ENCODE measurements at places on chromosomes 1 and 21.

DNA sequence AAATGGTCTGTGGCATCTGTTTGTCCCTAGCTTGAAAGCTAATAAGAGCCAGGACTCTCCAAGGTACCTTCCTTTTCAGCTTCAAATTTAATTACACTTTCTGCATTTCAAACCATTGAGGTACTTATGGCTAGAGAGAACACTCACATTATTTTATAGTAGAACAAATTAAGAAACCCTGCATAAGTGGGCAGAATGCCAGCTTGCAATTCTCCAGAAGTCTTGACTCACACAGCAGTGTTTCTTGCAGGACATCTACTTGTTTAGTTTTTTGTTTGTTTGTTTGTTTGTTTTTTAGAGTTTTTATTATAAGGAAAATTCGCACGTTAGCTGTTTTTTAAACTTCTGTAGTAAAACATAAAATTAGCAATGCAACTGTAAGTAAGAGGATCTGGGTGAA, 397.2 kb downstream of the NEGR1 start:
- no peak for DNase-seq

DNA sequence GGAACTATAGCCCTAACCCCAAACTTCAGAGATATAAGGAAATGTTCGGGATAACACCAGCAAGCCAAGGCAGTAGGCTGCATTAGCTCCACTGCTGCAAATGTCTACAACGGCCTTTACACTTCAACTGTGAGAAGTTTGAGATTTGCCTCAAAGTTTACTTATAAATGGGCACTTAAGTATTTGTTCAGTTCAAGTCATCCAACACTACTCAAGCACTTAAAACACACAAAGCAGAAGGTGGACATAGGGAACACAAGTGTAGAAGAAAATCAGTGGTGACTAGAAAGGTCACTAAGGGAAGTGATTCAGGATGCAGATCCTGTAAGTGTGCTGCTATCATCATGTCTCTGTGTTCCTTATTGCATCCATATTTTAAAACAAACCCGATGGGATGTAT, 220.6 kb downstream of the SLC45A1 start:
- DNase-seq = no peak

DNA sequence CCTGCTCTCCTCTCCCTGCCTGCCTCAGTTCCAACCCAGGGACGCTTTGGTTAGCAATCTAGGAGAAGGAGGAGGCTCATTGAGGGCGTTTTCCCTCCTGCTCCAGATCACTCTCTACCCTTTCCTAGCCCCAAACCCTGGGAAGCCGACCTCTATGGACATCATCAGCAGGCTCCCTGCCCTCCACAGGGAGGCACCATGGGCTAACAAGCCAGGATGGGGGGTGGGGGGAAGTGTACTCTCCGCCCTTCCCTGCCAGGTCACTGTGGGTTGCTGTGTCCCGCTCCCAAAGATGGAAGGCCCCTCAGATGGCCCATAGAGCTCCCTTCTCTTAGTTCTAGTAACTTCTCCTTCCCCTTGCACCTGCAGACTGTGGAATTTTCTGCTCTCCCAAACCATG, 35.7 kb downstream of the KCND3 start:
- DNase-seq = no peak

- no peak for DNase-seq
Observed at GRCh38 chr1:10193288-10193687, 17.1 kb upstream of the KIF1B start.

DNA sequence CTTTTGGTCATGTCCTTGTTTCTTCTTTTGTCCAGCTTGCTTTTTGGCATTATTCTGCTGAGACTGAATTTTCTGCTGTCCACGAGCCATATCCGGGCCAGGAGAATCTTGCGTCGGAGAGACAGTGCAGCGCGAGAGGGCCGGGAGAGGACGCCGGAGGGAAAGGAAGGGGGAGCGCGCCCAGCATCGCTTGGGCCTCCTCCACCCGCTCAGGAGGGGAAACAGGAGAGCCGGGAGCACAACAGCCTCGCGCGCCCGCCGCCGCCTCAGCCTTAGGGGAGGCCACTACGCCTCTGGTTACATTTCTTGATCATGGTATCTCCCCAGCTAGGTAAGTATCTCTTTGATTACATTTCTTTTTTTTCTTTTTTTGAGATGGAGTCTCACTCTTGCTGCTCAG, 7.4 kb upstream of the DEGS1 start:
- DNase-seq = no peak

GRCh38 chr1:51515982-51516648, 3.0 kb downstream of the EPS15 start:
- no peak for DNase-seq

GRCh38 chr1:42231253-42231652, 66.7 kb upstream of the GUCA2A start:
- no peak for DNase-seq

- no peak for DNase-seq
Observed at GRCh38 chr1:44941424-44942324, 44.7 kb downstream of the EIF2B3 start.

- no peak for DNase-seq
Observed at GRCh38 chr1:112063781-112064728, 74.6 kb upstream of the KCND3 start.

DNA sequence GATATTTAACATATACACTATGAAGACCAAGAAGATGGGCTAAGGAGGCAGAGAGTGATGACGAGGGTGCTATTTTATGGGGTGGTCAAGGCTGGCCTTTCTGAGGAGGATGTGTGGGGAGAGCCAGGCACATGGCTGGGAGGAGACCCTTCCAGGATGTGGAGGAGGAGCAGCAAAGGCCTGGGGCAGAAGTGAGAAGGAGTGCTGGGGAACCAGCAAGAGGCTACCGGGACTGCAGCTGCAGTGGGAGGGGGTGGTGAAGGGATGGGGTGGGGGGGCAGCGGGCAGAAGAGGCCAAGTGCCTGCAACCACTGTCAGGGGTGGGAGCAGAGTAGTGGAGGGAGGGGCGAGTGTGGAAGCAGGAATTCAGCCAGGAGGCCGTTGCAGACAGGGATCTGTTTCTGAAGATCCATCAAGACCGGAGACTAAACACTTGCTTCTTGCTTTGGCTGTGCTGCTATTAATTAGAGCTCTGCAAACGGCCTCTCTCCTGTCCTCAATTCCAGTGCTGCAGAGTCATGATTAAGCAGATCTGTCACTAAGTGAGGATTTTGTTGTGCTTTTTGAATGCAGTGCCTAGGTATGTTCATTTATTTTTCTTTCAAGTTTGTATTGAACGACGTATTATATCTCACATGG, 89.9 kb downstream of the IER5 start:
- no peak for DNase-seq

DNA sequence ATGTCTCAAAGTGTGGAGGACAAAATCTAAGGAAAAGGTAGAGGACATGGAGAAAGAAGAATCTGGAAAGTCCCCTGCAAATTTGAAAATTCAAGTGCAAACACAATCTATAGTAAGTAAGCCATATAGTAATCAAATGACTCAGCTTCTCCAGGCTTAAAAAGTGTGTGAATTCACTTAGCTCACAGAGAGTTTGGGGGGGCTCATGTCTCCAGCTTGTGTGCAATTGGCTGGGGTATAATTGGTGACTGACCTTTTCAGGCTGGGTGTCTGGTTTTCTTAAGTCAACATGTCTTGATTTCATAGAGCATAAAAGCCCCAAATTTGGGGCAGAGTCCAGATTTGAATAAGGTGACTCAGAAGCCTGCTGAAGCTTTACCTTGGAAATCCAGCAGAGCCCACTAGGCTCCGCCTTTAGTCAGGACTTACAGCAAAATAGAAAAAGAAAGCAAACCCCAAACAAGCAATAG, 8.6 kb downstream of the CLDN14 start:
- no peak for DNase-seq

DNA sequence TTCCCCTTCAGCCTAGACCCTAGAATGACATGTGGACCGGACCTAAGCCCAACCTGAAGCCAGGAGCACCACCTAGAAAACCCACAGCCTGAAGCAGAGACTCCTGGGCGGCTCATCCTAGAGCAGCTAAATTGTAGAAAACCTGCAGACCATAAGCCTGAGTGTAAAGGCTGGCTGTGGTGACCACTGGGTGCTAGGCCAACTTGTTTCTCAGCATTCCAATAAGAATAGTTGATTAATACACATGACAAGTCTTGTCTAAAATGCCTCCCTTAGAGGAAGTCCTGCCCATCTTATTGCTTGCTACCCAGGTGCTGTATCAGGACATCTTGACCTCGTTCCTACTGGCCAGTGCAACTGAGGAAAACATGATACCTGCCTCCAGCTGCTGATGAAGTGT, 23.3 kb upstream of the CASQ2 start:
- no peak for DNase-seq

- DNase-seq = no peak
Observed at GRCh38 chr21:45509566-45510465, 32.4 kb downstream of the SLC19A1 start.

DNA sequence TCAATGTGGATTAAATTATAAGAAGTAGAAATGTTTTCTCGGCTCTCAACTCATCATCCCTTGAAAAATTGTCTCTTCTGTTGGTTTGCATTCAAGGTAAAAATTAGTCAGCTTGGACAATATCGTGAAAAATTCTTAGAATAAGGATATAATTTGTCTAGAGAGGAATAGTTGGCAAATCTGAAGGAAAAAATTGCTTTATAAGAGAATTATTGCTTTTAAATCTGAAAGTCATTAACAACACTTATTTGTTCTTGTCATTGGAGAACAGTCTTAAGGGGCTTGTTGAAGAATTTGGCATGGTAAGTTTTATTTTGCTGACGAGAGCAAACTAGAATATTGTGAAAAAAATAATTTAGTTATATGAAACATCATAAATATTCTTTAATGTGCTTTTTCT, 26.4 kb downstream of the ANGPTL1 start:
- DNase-seq = no peak

- DNase-seq = no peak
Observed at GRCh38 chr1:173315296-173315695, 108.2 kb upstream of the TNFSF4 start.

DNA sequence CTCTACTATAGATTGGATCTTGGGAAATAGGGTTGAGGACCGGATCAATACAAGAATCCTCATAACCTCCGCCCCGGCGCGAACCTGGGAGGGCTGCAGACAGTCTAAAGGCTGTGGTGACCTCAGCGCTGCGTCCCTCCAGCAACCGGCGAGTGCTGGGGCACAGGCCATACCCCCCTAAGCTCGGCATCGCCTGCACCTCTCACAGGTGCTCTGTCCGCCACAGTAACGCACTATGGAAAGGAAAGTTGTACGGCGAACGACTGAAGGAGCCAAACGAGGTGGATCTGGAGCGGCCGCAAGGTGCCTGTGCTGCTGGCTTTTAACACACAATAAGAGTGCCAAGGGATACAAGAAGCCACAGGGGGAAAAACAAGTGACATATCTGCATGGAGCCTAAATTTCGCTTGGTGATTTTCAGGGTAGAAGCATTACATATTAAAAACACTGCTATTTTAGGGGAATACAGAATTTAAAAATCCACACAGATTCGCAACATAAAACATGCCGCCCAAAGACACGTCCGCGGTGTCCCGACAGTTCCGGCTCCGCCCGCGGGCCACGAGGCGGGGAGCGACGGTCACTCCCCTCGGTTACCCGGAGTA, 1.4 kb upstream of the RBM15 start:
- no peak for DNase-seq

- no peak for DNase-seq
Observed at GRCh38 chr21:41369105-41369919, 7.5 kb downstream of the MX2 start.

GRCh38 chr1:238052496-238053266, 162.0 kb upstream of the ZP4 start:
- DNase-seq = no peak

- no peak for DNase-seq
Observed at GRCh38 chr1:118504221-118504644, 319.2 kb upstream of the SPAG17 start.

- no peak for DNase-seq
Observed at GRCh38 chr1:19640363-19641316, 3.5 kb upstream of the NBL1 start.

DNA sequence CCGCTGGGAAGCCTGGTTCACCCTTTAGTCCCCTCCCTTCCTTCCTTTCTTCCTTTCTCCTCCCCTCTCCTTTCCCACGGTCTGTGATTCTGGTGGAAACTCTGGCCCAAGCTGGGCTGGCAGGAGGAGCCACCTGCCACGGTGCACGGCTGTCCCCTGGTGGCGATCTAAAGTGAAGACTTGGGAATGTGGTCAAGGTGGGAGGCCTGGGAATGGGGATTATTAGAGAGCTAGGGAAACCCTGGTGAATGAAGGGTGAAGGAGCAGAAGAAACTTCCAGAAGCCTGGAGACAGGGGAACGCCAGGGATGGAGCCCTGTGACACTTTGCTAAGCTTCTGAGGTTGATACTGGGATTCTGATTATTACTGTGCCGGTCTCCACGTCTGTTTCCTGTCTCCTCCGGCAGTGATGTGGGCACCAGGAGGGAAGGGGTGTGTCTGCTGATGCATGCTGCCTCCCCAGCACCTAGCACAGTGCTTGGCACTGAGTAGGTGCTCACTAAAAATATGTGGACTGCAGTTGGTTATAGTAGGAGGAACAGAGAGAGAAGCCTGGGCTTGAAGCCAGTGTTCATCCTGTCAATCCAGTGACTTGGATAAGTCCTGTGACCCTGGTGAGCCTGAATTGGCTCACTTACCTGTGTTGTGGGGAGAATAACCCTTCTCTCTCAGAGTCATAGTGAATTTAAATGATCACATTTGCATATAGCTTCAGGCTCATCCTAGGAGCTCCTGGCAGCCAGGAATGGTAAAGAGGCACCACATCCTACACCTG, 71.2 kb upstream of the NBPF3 start:
- no peak for DNase-seq

- no peak for DNase-seq
Observed at GRCh38 chr21:44838039-44838895, 20.4 kb upstream of the SUMO3 start.

GRCh38 chr1:19512545-19512944, 27.2 kb upstream of the CAPZB start:
- DNase-seq = no peak

DNA sequence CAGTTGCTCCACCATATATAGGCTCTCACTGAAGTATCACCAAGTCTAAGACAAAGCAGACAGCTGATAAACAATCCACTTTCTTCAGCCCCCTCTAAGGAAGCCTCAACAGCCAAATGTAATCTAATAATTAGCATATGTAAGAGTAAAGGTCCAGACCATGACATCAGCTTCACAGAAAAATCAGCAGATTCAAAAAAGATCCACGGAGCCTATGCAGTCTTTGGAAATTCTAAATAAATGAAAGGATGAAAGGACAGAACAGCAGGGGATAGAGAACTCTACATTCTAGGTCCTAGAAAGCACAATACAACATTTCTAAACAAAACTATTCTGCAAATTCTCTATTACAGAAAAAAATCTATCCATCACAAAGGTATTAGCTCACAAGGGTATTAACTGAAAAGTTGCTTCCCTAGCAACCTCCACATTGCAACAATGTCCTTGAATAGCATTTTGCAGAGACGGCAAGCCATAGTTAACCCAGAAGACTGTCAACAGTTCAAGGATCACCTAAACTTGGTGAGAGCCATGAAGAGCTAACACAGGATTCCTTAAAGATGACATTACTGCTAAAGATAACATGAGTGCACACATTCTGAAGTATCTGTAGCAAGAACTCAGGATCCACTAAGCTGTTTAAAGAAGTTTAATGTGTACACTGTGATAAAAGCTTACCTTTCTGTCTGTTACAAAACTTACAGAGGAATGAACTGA, 74.3 kb downstream of the SIPA1L2 start:
- no peak for DNase-seq

Data from cortex of kidney (tissue), 1 donor.